ENCODE measurements at places on chromosomes 1 and 21.

DNA sequence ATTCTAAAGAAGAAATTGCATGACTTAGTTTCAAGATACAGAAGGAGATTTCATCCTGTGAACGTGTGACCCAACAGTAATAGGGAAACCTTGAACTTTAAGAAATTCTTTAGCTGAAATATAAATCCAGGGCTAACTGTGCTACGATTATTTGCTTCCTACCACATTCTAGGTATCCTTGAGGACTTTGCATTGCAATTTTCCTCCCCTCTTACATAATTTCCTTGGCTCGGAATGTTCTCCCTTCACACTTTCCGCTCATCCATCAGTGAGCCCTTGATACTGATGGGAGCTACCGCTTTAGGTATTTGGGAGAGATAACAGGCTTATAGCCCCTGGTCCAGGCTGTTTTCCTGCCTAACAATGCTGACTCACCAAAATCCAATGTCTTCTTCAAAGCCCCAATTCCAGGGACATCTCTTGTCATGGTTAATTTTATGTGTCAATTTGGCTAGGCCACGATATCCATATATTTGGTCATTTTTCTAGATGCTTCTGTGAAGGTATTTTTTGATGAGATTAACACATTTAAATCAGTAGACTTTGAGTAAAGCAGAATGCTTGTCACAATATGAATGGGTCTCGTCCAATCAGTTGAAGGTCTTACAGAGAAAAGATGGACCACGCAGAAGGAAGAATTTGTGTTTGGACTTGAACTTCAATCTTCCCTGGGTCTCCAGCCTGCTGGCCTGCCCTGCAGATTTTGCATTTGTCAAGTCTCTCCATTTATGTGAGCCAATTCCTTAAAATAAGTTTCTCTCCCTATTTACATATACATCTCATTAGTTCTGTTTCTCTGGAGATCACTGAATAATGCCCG, 121.2 kb downstream of the PTPN14 start:
- DNase-seq, result no peak

GRCh38 chr1:40306296-40306695, 10.8 kb downstream of the COL9A2 start:
- no peak for DNase-seq

DNA sequence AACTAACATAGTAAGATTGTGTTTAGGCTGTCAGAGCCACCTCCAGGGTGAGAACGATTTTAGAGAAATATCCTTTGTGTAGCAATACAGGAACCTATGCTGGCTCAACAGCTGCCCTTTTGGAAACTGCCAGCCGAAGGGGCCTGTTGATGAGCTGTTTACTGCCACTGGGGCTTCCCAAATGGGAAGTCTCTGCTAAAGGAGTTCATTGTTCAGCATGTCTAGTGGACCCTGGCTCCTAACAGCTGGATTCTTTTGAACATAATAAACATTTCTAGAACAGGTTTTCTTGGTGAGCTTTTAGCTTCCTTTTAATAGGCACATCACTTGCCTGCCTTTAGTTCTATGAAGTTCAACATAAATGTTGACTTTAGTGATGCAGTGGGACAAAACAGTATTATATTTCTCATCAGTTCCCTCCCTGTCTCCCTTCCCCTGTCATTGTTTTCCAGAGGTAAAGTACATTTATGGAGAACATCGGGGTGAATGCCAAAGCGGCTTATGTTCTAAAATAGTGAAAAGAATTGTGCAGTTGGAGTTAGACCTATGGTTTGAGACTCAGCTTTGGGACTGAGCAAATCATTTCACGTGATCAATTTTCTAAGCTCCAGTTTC, 57.4 kb downstream of the UCK2 start:
- DNase-seq, result no peak

DNA sequence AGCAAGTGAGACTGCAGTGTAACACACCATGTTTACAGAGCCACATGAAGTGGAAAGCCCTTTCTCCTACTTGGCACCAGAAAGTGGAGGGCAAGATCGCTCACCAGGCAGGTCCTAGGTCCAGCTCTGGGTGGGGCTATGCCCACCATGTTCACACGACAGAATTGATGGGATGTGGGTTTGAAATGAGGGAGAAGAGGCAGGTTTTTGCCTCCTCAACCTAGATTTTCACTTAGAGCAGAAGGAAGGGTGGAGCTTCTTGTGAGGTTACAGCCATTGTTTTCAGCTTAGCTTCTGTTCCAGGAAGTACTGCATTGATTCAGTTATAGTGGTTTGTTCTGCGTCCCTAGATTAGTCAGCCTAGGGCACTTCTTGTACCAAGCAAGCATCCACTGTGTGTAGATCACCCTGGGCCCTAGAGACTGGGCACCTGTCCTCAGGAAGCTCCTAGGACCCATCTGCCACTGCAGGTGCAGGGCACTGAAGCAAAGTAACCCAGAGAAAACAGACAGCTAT, 2.3 kb downstream of the CD53 start:
- no peak for DNase-seq

DNA sequence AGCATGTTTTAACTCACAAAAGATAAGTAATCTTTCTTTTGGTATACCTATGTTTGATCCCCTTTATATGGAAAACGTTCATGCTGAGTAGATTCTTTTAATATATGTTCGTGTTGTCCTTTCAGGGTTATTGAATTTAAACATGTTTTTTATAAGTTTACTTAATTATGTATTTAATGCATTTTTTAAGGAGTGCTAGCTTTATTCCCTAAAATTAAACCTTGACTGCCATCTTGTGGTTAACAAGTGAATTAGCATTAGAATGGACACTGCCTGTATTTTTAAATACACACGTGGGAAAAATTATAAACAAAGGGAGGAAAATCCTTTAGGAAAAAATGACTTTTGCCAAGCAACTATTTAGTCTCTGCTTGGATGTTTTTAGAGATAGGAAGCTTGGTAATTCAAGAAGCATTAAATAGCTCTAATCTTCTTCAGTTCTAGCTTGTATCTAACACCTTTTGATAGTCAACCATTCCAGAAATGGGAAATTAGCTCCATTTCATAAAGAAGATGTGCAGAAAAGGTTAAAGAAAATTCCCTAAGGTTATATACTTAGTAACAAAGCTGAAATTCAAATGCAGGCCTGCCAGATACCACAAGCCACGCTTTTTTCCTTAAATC, 43.0 kb downstream of the UBE2U start:
- no peak for DNase-seq

- DNase-seq, result peak; percentile 17
Measured at GRCh38 chr1:116667575-116668105, at the start of gene IGSF3. Gene IGSF3, minus strand, starts transcription at chr1:116667733. Its CDS starts 1,407 bp downstream, at chr1:116666326.

DNA sequence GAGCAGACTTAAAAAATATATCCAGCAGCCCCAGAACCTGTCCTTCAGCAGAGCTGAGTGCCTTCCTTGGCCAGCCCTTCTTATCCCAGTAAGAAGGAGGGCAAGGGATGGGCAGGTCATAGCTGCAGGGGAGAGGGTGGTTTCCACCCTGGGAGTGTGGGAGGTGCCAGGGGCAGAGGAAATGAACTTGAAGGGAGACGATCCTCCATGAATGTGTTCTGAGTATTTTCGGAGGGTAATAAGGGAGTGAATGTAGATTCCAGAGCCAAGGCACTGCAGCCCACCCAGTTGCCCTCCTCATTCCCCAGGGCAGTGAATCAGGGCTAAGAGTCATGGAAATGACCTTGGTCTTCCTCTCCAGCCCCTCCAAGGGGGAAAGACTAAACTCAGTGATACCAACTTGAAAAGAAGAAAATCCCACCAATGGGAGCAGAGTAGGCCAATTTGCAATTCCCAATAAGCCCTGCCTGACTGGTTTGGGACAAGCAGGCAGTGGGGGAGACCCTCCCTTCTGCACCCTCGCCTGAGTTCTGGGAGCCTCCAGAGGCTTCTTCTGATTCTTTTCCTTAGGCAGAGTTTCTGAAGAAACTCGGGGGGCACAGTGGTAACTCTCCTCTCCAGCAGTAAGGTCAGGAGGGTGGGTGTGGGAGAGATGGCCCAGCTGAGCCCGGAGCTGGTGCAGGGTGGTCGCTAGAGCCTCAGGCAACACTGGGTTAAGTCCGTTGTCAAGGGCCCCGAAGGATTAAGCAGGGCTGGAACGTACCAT, 4.2 kb downstream of the MYOG start:
- no peak for DNase-seq

- no peak for DNase-seq
Measured at GRCh38 chr1:18798946-18799345, 60.5 kb downstream of the TAS1R2 start.

DNA sequence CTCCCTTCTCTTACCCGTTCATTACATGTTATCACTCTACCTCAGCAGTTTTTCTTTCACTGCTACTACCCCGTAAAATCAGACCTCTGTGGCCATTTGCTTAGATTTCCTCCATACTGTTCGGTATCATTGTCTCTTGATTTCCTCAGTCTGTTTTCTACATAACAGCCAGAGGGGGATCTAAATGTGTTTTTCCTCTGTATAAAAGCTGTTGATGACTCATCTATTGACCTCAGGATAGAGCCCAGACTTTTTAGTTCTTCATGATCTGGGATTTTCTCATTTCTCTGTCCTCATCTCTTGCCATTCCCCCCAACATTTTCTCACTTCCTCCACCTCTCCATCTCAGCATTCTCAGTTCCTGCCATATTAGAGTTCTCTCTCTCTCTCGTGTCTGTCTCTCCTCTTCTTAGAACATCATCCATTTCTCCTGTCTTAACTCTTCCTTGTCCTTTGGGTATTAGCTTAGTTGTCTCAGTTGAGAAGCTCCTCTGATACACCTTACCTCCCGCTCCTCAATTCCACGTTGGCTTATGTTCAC, 10.5 kb downstream of the OTUD3 start:
- no peak for DNase-seq

- DNase-seq, result no peak
Measured at GRCh38 chr21:42523941-42524340, 10.3 kb downstream of the SLC37A1 start.

Data from activated CD8-positive, alpha-beta memory T cell treated with anti-CD3 and anti-CD28 coated beads for 1 hour (primary cell).